Smooth muscle cell of trachea (primary cell): ENCODE measurements at places on chromosomes 1 and 21. TPM values are rescaled to one million over a fixed set of nuclear protein-coding genes. Genes with fewer than 3 reads are reported as not detected.

Gene RCSD1
- 0.17 and 0.87 TPM in 2 replicates for total RNA-seq

Gene G0S2
- total RNA-seq, result 17.6 and 20.8 TPM in 2 replicates

Gene PGLYRP4
- total RNA-seq, result not detected in 2 replicates

Gene RBP7
- not detected in 2 replicates for total RNA-seq

Gene C1orf141
- under 0.01 TPM in 1 of 2 replicates, not detected in the other for total RNA-seq

Gene BNIPL
- under 0.01 and 0.17 TPM in 2 replicates for total RNA-seq

Gene VWA5B1
- total RNA-seq, result not detected in 2 replicates

Gene OLFML2B
- 7.1 and 31.3 TPM in 2 replicates for total RNA-seq

Gene LDLRAD2
- 0.29 TPM in 1 of 2 replicates, not detected in the other for total RNA-seq

Gene GPR25
- total RNA-seq, result not detected in 2 replicates

Gene PIGR
- not detected in 2 replicates for total RNA-seq

Gene NUDT17
- total RNA-seq, result 3.0 and 3.8 TPM in 2 replicates

Gene TTC39A
- 1.5 and 3.1 TPM in 2 replicates for total RNA-seq

Gene NPHS2
- not detected in 2 replicates for total RNA-seq

Gene SGIP1
- total RNA-seq, result 26.5 and 34.6 TPM in 2 replicates

Gene MAN1C1
- 4.7 and 12.1 TPM in 2 replicates for total RNA-seq

Gene TFF2
- total RNA-seq, result not detected in 2 replicates

Gene CCDC17
- total RNA-seq, result 0.99 and 1.6 TPM in 2 replicates
